Naive thymus-derived CD8-positive, alpha-beta T cell (primary cell): ENCODE measurements at places on chromosomes 2 and 18.

GRCh38 chr2:54845514-54845913 lies 122.1 kb downstream of the EML6 start:
- no peak for DNase-seq

- DNase-seq, result no peak
Measured at GRCh38 chr2:104945121-104945520, 91.2 kb downstream of the POU3F3 start.

- no peak for DNase-seq
Measured at GRCh38 chr2:104752504-104752903, 101.4 kb upstream of the POU3F3 start.

DNA sequence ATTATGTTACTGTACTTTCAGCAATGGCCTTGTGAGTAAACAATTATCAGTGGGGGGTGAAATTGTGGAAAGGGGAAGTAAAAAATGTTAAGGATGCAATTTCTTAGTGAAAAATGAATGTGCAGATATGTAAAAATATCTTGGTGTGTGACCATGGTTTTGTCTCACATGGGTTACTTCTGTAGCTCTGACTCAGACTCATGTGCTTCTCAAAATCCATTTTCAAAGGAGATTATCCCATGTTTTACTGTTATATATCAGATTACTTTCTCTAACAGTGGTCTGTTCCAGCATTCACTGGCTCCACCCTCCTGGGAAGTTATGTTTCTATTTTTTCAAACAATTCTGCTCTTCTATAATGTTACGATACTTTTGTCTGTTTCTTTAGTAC lies 298.2 kb upstream of the COL3A1 start:
- no peak for DNase-seq

DNA sequence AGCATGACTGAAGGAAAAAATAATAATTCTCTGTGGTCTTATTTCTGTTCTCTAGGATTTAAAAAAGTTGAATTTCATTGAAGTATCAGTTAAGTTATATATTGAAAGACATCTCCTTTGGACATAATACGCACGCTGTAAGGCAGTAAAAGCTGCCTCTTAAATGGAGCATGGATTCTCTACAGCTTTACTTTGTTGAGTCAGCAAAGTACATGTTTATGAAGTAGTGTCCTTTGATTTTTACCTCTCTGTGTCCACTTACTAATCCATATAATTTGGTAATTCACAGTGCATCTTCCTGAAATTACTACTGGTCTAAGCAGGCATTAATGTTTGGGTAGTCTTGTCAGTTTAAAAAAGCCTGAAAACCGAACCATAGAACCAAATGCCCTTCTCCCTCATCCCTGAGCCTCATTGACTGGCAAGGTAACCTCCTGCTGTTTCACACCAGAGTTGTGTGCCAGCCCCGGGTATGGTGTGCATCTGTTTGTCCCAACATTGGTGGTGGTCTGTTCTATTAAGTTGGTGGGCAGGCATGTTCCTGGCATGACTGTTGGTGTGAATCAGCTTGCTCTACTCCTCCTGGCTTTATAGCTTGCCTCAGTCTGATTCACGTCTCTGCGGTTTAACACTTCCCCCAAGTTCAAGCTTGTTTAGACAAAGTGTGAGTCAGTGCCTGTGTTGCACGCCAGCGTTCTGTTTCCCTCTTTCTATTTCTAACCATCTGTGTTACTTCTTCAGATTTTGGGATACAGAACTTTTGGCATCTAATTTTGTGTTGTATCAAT lies 71.0 kb upstream of the ITM2C start:
- peak; percentile 7 for DNase-seq

DNA sequence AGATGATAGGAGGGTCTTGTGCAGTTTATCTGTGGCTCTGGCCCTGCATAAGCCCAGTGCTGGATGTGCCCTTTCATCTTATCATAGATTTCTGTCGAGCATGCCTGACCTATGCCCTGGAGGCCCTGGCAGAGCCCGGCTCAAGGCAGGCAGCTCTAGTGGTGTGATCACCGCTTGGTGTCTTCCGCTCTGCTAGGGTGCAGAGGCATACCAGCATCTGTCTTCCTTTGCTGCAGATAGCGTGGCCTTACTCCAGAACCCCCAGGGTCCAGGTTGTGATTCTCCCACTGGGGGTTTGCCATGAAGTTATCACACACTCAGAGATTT lies 13.7 kb upstream of the TRAF3IP1 start:
- no peak for DNase-seq

DNA sequence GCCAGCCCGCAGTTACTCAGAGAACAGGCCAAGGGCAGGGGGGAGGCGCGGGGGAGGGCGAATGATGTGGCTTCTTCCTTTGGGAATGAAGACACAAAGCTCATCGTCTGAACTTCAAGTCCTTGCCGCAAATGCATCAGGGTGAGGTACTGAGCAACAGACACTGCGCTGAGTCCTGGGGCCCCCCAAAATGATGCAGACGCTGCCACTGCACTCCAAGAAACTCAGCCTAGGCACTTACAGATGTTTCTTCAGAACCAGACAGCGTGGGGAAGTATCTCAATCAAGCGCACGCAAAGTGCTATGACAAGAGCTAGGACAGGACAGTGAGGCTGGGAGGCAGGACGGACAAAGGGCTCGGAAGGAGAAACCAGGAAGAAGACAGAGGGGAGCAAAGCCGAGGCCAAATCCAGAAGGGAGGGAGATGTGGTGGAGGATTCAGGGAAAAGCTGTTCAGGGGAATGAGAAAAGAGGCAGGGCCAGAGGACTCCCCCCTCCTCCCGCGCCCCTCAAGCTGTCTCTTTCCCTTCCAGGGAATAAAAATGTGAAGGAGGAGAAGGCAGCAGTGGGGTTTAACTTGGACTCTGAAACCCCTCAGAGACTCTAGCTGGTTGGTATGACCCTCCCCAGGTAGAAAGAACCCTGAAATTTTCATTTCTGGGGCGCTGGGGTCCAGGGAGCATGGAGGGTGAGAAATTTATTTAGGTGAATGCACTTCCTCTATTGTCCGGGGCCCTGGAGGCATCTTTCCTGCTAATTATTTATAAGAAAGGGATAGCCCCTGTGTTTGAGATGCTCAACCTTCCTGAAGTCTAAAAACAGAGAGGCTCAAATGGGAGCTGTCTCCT lies 34.9 kb downstream of the CIB4 start:
- DNase-seq, result no peak
